ENCODE measurements at places on chromosomes 5 and 9.

- no peak overlapping the region for H3K27ac ChIP-seq
- H3K27me3 ChIP-seq: peaks cover 85% of the 10 kb centered on the region
- H3K4me1 ChIP-seq: peaks cover 14% of the 10 kb centered on the region
- DNase-seq: no peak
These were observed 7.6 kb upstream of the SLC9A3 start for GRCh38 chr5:531749-532315.

DNA sequence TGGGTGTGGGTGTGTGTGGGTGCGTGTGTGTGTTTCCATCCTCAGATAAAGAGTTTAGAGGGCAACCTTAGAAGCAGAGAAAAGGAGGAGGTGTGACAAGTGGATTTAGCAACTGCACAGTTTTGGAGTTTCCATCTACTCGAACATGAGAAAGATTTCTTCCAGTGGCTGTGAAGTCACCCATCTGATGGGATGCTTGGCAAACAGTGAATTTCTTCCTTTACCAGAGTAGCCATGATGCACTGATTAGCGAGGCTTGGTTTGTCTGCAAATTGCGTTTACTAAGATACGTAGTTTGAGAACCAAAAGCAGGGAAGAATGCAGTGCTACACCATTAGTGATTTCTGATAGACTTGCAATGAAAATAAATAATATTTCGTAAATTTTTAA is 791 bp upstream of the STARD4 start:
- H3K4me3 ChIP-seq: peak overlapping the region; percentile 80
- no peaks in the 10 kb centered on the region for H3K36me3 ChIP-seq
- DNase-seq: no peak
- peaks cover 31% of the 10 kb centered on the region for H3K4me1 ChIP-seq

GRCh38 chr5:140607031-140607430 is 25.9 kb downstream of the CD14 start:
- no peak overlapping the region for H3K4me3 ChIP-seq
- no peak for DNase-seq
- peaks cover 4% of the 10 kb centered on the region for H3K4me1 ChIP-seq
- no peaks in the 10 kb centered on the region for H3K36me3 ChIP-seq

- no peaks in the 10 kb centered on the region for H3K27me3 ChIP-seq
- no peaks in the 10 kb centered on the region for H3K36me3 ChIP-seq
- peaks cover 23% of the 10 kb centered on the region for H3K4me1 ChIP-seq
These were observed 20.4 kb upstream of the IER5L start for GRCh38 chr9:129198319-129199043.

DNA sequence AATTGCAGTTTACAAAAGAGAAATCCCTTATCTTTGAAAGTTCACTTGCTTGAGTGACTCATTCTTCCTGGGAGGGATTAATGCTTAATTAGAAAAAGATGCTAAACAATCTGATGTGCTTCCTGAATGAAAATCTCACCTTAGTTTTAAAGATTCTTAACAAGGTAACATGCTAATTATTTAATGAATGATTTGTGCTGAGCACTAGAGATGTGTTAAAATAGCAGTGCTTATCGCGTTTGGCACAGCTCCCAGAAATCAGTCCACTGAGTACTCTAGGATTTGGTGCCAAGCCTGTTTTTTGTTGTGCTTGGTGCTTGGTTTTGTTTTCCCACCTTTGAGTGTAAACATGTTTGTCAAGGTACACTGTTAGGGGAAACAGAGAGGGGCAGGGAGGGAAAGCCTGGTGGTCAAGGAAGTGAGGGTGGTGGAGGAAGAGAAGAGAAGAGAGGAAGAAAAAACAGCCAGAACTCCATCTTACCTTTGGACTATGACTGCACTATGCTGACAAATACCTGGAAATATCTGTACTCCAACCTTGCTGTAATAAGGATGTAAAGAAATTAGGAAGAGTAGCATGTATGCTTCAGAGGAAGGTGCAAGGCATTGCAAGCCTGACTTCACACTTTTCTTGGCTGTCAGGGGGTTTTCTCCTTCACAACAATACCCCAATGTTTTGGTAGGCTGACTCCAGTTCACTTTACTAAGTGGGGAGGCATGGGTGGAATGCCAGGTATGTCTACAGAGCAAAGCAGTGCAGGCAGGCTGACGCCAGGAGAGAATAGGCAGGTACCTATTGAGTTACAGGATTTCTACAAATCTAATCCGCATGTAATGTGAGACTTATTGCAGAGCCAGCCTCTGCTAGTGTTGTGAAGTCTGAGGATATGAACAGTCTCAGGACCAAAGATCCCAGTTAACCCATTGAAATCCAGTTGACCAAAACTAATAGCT is 157.2 kb upstream of the ISL1 start:
- no peaks in the 10 kb centered on the region for H3K4me1 ChIP-seq
- H3K36me3 ChIP-seq: no peaks in the 10 kb centered on the region
- H3K27me3 ChIP-seq: no peaks in the 10 kb centered on the region
- H3K4me3 ChIP-seq: no peak overlapping the region

GRCh38 chr5:6059137-6059800 is 319.1 kb downstream of the MED10 start:
- no peaks in the 10 kb centered on the region for H3K36me3 ChIP-seq
- H3K27me3 ChIP-seq: no peaks in the 10 kb centered on the region

- H3K4me3 ChIP-seq: no peak overlapping the region
- H3K4me1 ChIP-seq: no peaks in the 10 kb centered on the region
- DNase-seq: no peak
- no peaks in the 10 kb centered on the region for H3K36me3 ChIP-seq
- H3K27ac ChIP-seq: no peak overlapping the region
These were observed 358.2 kb upstream of the TLE4 start for GRCh38 chr9:79213417-79214125.
